ENCODE measurements at places on chromosomes 6 and 20. TPM values are rescaled to one million over a fixed set of nuclear protein-coding genes. Genes with fewer than 3 reads are reported as not detected.

GRCh38 chr20:35467339-35468224 lies 12.2 kb downstream of the CEP250 start:
- DNase-seq, result peak; percentile 95

GRCh38 chr6:75081921-75082320 lies 123.9 kb downstream of the COL12A1 start:
- DNase-seq, result no peak

- DNase-seq, result peak; percentile 93
Observed at GRCh38 chr20:53934421-53935343, 135.7 kb downstream of the BCAS1 start.

DNA sequence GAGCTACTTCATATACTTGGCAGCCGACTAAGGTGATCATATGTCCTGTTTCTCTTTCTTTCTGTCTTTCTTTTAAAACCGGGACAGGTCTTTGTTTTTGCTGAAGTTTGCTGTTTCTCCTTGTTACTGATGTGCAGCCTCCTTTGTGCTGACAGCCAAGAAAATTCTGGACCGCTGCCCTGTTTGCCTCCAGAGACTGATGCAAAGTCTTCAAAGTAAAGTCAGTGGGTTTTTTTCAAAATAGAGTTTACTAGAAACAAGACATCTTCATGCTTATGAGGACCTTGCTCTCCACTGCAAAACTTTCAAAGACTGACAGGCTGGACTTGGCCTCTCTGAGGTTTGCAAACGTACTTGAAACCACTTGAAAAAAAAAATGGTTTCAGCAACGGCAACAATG lies 510.5 kb upstream of the MAP3K7 start:
- no peak for DNase-seq

DNA sequence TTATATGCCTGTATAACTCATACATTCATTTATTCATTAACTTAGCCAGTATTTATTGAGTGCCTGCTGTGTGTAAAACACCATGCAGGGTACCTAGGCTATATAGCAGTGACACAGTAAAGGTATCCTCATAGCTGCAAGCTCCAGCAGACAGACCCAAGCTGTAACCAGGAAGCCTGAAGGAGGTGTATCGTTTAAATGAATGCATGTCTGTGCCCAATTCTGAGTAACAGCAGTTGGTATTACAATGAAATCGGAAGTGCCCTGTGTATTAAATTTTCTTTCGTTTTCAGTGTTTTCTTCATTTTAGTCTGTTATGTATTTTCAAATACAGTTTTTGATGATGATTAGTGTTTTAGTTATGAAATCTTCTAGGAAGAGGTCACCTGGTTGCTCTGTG lies 485.8 kb upstream of the SOX4 start:
- no peak for DNase-seq

- DNase-seq, result no peak
Observed at GRCh38 chr6:69668916-69669315, 127.9 kb downstream of the LMBRD1 start.

GRCh38 chr20:63435552-63435951 lies 36.9 kb downstream of the KCNQ2 start:
- no peak for DNase-seq

DNA sequence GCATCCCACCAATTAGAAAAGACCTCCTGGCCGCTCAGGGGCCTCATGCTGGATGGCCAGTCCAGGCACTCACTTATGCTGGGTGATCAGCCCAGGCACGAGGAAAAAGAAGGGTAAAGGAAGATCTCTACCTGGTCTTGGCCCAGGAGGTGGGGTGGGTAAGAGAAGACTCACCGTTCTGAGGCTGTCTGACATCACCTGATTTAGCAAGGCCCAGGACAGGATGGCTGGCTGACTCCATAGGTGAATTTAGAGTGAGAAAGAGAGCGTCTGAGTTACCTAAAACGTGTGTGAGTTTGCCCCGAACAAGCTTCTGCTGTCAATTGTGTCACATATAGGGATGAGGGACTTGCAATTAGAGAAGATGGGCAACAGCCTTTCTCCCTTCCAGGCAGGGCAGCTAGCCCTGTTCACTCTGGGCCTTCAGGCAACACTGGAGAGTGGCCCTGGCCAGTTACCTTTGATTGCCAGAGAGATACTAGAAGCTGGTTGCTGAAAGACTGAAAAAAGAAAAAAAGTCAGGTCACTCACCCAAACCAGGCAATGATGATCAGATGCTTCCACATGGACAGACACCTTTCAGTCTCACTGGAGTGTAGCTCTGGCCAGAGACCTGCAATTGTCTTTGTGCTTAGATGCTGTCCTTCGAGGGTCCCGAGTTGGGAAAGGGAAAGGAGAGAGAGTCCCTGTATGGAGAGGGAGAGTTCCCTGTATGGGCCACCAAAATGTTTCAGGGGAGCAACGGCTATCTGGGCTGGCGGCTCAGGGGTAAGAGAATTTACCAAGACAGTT lies 35.7 kb upstream of the IER3 start:
- DNase-seq, result no peak

DNA sequence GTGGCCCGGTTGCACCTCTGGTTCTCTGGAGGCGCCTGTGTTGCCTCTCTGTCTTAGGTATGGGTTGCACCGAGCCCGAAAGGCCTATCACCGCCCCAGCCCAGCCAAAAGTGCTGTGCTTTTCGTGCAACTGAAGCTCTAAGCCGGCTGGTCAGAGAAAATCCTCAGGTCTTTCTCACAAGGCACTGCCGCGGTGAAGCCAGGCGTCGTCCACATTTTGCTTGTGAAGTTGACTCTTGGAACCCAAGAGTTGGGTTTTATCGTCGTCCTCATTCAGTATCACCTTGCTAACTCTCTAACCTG lies 726 bp upstream of the EMILIN3 start:
- DNase-seq, result no peak

DNA sequence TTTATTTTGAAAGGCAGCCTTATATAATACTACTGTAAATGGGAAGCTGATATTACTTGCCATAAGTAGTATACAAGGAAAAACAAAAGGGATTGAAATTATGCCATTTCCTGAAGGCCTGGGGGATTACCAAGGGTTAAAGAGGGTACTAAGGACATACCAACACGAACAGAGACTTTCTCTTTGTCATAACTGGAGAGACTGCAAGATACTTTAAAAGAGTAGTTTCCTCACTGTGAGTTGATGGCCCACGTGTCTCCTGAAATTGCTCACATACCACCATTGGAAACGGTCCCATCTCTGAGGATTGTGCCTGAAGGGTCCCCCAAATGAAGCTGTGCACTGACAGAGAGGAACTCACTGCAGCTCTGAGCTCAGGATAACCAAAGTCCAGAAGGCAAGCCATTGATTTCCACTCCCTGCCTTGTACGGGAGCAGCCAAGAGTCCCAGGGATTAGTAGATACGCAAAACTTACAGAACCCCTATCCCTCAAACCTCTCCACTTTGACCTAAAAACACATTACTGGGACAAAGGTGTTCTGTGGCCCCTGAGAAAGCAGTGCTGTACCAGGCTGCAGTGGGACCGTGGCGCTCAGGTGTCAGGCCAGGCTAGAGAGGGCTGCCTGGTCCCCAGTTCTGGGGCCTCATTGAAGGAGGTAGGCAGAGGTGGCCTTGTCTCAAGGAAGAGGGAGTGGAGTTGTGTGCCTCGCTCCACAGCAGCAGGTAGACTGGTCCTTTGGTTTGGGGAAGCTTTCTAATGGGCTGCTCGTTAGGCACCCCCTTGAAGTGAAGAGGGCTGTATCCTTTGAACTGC lies 15.2 kb downstream of the PSMG4 start:
- DNase-seq, result no peak

DNA sequence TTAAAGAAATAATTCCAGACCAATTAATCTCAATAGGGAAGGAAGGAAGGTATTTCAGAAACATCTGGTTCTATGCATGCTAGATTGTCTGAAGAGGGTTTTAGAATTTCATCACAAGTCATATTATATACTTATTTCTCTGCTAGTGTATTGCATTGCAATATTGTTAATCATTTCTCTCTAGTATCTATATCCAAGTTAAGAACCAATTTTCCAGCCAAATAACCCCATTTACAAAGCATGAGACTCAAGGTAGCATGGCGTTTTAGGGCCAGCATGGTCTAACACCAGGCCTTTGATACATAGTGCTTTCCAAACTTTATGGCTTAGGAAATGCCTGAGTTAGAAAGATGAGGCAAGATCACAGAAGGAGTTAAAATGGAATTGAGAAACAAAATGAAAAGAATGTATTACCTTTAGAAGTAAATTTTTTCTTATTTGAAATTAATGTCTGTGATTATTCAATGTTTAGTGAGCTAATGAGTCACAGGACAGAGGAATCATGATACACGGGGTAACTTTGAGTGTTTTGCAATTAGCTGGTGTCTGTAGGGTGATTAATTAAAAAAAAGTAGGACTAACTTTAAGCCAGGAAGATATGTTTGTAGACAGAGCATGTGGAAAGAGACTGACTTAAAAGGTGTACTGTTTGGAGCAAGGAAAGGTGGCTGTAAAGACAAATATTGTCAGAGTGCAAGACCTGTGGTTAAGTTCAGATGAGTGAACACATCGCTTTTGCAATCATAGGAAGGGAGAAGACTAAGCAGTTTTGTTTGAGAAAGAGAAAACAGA lies 1006.2 kb upstream of the CITED2 start:
- DNase-seq, result peak; percentile 49

- DNase-seq, result no peak
Observed at GRCh38 chr6:63430985-63431519, 111.3 kb upstream of the LGSN start.

- DNase-seq, result peak; percentile 91
Observed at GRCh38 chr6:144661116-144661806, 376.1 kb downstream of the UTRN start.

GRCh38 chr20:1811621-1812498 lies 83.3 kb upstream of the SIRPA start:
- DNase-seq, result peak; percentile 73

- DNase-seq, result no peak
Observed at GRCh38 chr6:84333842-84334241, 106.4 kb upstream of the CEP162 start.

DNA sequence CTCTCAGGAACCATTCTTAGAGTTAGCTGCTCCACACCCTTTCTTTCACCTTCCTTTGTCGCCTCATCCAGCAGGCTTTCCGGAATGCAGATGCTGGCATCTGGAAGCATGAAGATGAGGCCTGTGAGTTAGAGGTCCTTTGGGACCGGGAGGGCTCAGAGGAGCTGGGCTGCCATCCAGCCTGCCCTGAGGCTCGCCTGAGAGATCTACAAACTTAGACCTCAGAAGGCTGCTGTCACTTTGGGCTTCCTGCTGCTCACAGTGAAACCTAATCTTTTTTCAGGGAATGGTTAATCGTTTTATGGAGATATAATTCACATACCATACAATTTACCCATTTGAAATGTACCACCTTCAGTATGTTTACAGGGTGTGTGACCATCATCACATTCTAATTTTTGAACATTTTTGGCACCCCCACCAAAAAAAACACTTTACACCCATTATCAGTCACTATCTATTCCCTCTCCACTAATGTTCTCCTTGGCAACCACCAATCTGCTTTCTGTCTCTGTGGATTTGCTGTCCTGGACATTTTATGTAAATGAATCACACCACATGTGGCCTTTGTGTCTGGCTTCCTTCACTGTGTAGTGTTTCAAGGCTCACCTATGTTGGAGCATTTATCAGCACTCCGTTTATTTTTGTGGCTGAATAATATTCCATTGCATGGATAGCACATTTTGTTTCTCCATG lies 20.0 kb upstream of the MPC1 start:
- peak; percentile 27 for DNase-seq

DNA sequence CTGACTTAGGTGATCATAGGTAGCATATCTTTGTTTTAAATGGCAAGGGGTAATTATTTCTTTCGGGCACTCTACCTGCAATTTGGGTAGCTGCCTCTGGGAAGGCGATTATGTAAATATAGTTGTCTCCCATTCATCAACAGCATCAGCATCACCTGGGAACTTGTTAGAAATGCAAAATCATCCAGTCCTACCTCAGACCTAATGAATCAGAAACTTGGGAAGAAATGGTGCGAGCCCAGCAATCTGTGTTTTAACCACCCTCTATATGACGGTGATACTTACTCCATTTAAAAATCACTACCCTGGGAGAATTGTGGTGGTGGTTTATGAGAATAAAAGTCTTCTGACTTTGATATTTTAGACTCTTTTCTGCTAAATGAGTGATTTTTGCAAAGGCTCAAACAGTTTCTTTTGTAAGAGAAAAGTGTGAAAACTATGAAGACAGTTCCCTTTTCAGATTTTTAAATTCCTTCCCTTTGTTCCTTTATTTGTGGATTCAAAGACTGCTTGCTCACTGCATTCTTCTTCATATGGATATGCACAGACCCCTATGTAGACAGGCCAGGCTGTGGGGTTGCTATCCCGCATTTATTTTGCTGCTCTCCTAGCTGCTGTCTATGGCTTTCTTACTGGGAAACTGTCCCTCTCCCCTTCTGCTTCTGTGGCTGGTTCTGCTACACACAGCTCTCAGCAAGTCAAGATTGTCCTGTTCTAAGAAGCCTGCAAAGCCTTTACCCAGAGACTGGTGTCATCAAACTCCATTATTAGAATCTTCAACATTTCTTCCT lies 365.3 kb downstream of the RNF144B start:
- no peak for DNase-seq

DNA sequence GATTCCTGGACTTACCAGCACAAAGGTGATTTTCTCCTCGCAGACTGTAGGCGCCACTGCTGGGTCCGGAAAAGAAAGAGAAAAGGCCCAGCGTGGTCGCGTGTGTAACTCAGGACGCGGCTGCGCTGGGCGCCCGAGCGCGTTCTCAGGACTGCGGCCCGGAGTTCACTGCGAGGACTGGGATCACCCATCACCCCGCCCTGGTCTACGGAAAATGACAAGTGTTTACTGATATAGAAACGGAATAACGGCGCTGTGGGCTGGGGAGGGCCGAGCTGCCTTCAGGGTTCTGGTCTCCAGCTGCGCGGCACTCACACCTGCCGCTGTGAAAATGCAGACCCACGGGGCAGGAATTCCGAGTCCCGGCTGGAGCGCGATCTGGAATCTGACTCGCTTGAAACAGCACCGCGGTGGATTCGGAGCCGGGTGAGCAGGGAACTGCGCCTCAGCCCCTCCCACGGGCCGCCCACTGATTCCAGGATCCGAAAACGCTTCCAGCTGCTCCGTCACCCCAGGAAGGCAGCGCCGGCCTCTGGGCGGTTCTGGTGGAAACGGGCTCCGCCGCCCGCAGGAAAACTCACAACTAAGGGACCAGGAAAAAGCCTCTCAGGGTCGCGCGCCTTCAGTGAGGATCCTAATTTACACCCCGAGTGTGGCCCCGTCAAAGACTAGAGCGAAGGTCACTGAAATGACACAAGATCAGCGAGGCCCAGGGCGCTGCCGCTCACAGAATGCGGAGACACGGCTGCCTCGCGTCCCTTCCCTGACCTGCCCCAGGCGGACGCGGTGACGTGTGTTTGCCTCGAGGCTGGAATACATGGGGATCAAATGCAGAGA lies 34.5 kb downstream of the HLA-A start:
- peak; percentile 91 for DNase-seq

Gene ADNP
- total RNA-seq, result 21.1 TPM

Gene APCDD1L
- 24.2 TPM for total RNA-seq

Gene WFDC10B
- not detected for total RNA-seq

Gene TCF15
- not detected for total RNA-seq

Gene SLC17A3
- total RNA-seq, result not detected

Gene DDRGK1
- total RNA-seq, result 79.5 TPM

Gene SYNGAP1
- total RNA-seq, result 5.7 TPM

Gene GTSF1L
- not detected for total RNA-seq

Gene TRAPPC3L
- total RNA-seq, result not detected

Gene HLA-F
- 414 TPM for total RNA-seq

Measured in M059J (cell line).